ENCODE measurements at places on chromosomes 11 and 22. TPM values are rescaled to one million over a fixed set of nuclear protein-coding genes. Genes with fewer than 3 reads are reported as not detected.

The OR6A2 gene
- 0.35 TPM for total RNA-seq

The GAB4 gene
- total RNA-seq = not detected

The SPI1 gene
- total RNA-seq = 74.7 TPM

The TMEM121B gene
- total RNA-seq = 1.0 TPM

The C11orf97 gene
- total RNA-seq = not detected

The POU2AF2 gene
- not detected for total RNA-seq

The MMP1 gene
- total RNA-seq = 0.26 TPM

The SLC22A12 gene
- total RNA-seq = 0.29 TPM

The TMEM134 gene
- 43.2 TPM for total RNA-seq

The EIF3L gene
- 258 TPM for total RNA-seq

The NXPE2 gene
- total RNA-seq = not detected

The SMTNL1 gene
- not detected for total RNA-seq

The ACRV1 gene
- total RNA-seq = not detected

The MN1 gene
- total RNA-seq = 10.2 TPM

The HTR3A gene
- not detected for total RNA-seq

The SCGB1C1 gene
- not detected for total RNA-seq

The HPX gene
- 1.1 TPM for total RNA-seq

- DNase-seq = no peak
Measured at GRCh38 chr11:13343931-13344717, 66.5 kb downstream of the BMAL1 start.

- DNase-seq = peak; percentile 85
Measured at GRCh38 chr22:47444746-47445065, 682.3 kb downstream of the TBC1D22A start.

GRCh38 chr11:24667353-24667968 is 170.6 kb downstream of the LUZP2 start:
- DNase-seq = no peak

DNA sequence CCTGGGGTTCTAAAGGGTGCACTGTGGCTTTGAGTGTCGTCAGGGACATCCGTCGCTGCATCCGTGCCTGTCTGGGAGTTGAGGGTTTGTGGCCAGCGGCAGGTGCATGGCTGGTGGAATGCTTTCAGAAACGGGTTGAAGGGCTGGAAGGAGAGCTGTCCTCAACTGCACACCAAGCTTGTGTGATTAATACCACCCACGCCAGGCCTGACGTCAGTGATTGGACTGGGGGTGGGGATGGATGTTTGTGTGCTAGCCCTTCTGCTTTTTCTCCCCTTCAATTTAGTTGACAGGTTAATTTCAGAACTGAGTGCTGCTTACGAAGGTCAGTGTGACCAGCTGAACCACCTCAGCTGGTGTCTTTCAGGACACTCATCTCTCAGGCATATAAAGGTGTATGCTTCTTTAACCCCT is 3.2 kb upstream of the GAB2 start:
- DNase-seq = no peak

GRCh38 chr11:16871368-16871767 is 132.9 kb downstream of the C11orf58 start:
- no peak for DNase-seq

- no peak for DNase-seq
Measured at GRCh38 chr11:47154616-47155570, 21.8 kb downstream of the ARFGAP2 start.

DNA sequence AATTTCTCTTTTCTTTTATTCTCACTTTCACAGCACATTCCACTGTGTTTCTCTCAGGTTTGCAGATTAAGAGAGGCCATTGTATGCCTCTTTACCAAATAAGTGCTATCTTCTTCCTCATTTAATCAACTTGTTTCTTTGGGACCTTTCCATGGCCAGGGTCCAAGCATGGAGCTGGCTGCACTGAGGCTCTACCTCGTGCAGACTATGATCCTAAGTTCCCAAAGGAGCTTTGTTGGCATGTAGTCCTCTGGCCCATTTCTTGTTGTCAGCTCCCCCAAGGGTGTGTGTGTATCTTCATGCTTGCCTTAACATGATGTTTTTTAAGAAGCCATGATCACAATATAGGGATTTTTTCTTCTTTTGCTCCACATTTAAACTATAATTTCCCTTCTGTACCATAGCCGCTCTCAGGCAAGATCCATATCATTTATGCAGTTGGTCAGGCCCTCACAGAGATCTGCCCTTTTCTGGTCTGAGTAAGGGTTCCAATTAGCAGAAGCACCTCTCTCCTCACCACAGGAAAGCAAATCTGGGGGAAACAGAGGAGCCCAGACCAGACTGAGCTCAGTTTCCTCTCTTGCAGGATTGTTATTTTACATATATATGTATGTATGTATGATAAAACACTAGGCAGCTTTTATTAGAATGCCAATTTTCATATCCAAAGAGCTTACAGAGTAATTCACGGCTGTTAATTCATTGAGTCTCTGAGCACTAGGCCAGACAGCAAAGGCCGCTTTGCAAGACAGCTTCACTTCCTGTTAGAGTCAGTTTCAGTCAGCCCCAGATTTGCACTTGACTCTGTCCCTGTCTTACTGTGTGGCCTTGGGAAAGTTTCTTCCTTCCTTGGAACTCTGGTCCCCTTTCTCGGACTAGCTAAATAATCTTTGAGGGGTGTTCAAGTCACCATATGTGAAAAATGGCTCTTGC is 34.3 kb downstream of the CYB5R2 start:
- DNase-seq = no peak

DNA sequence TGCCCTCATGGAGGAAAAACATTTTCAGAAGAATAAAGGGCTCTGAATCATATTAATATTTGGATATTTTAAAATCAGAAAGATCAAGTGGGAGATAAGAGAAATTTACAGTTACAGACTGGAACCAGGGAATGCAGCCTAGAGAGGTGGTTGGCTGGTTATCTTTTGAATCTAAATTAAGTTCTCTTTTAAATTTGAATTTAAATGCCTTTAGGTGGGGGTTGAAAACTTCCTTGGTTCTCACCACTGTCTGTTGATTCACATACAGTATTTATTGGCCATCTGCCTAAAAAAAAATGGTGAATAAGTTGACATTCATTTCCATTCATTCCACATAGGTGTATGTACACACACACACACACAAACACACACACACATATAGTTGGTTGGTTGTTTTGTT is 35.7 kb upstream of the PTPRJ start:
- no peak for DNase-seq

- no peak for DNase-seq
Measured at GRCh38 chr11:125517116-125517770, 21.2 kb upstream of the FEZ1 start.

DNA sequence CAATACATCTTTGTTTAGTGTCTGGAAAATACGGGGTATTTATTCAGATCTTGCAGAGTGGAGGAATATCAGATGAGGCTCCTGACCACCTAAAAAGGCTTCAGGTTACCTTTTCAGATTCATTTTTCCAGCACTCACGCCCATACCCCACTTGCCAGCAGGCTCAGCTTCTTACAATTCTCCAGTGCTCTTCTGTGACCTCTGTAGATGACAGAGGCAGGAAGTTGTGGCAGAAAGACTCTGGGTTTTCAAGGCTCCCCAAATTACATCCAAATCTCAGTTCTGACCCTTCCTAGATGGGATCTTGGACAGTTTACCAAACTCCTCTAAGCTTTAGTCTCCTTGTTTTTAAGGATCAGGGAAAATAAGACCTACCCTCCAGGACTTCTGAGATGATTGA is 61.1 kb downstream of the SYTL2 start:
- DNase-seq = no peak

GRCh38 chr11:75541193-75542087 is 15.7 kb upstream of the GDPD5 start:
- no peak for DNase-seq

GRCh38 chr11:83287631-83288030 is 1.5 kb upstream of the CCDC90B start:
- no peak for DNase-seq

- no peak for DNase-seq
Measured at GRCh38 chr22:38730411-38730871, 24.7 kb downstream of the GTPBP1 start.

- DNase-seq = peak; percentile 77
Measured at GRCh38 chr11:117411736-117412135, 84.1 kb downstream of the CEP164 start.

GRCh38 chr11:3611976-3612678 is 29.7 kb downstream of the ART5 start:
- no peak for DNase-seq

GRCh38 chr22:38474003-38474607 is 6.2 kb downstream of the KDELR3 start:
- no peak for DNase-seq

GRCh38 chr11:15981292-15981691 is 375.1 kb downstream of the SOX6 start:
- no peak for DNase-seq

DNA sequence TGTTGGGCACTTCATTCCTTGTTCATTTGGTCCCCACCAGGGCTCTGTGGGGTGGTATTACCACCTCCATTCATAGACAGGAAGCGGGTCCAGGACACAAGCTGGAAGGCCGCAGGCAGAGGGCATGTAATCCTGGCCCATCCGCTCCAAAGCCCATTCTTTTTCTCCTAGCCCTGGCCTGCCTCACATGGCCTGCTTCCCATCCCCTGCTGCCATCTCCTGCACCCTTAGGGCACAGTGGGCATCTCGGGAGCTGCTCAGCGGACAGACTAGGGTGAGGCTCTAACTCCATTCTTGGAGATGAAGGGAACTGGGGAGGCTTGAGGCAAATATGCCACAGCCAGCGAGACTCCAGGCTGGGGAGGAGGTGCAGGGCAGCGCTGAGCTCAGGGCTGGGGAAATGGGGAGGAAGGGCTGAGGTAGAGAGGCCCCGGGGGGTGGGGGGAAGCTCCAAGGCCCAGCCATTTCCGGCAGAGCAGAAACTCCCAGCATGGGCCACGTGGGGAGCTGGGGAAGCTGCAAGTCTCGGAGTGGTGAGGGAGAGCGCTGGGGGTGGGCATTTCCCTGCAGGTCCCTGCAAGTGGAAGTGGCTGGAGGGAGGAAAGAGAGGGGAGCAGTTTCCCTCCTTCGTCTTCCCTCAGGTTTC is 14.3 kb upstream of the BCL9L start:
- DNase-seq = no peak

DNA sequence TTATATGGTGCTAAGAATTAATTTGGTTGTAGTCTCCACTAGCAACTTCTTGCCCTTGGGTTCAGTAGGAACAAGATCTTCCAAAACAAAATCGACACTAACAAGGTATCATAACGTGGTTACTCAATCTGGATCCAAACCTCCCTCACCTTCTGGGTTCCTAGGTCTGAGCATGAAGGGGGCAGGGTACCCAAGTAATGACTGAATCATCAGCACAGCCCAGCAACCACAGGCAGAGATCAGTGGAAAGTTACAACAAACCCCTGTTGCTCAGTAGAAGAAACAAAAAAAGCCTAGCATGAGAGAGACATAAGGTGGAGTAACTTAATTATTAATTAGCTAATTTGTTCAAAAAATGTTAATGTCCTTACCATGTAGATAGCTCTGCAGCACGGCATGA is 221.4 kb downstream of the BLID start:
- no peak for DNase-seq

GRCh38 chr11:26762089-26762488 is 40.2 kb upstream of the SLC5A12 start:
- DNase-seq = no peak

DNA sequence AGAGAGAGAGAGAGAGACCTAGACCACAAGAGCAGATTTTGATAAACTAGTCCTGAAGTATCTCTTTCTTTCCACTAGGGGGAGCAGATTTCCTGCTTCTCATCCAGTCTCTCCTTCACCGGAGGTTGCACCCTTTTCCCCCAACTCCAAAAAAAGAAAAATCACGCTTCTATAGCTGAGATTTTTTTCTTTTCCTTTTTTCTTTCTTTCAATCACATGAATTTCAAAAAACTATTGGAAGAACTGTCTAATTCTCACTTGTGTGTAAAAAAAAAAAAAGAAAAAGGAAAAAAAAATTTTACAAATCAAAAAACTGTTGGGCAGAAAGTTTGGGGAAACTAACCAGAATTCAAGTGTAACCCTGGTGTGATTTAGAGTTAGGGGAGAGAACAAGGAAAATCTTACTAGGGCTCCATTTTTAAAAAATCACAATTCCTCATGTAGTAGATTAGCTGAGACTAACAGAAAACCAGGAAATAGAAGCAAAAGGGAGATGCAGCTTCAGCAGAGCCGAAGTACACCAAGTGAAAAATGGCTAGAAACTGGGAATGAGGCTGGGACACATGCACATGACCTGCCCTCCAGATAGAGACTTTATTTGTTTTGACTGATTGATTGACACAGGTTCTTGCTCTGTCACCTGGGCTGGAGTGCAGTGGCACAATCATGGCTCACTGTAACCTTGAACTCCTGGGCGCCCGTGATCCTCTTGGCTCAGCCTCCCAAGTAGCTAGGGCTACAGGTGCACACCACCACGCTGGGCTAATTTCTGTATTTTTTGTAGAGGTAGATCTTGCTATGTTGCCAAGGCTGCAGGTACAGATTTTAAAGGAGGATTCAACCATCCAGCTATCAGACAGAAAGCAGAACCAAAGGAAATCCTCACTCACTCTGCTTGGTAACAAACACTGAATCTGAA is 27.1 kb downstream of the SDHD start:
- no peak for DNase-seq

GRCh38 chr11:44606472-44606871 is 41.0 kb downstream of the CD82 start:
- DNase-seq = no peak

GRCh38 chr22:27670701-27671412 is 130.7 kb downstream of the MN1 start:
- DNase-seq = no peak

GRCh38 chr11:46181387-46181786 is 60.1 kb upstream of the PHF21A start:
- no peak for DNase-seq

GRCh38 chr11:64605244-64605560 is 14.2 kb downstream of the SLC22A12 start:
- DNase-seq = no peak

DNA sequence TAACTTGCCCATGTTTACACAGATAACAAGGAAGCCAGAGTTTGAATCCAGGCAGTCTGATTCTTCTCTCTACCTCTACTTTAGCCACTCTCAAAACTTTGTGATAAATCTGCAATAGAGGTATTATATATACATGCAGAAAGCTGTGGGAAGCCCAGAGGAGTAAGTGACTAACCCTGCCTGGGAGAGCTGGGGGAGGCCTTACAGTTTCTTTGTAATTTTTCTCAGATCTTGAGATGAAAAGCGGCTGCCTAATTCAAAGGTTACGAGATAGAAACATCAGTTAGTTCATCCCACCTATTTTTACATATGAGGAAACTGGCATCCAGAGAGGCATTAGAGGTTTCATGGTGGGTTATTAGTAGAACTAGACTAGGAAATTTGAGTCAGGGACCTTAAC is 4.9 kb downstream of the STIM1 start:
- no peak for DNase-seq

- DNase-seq = no peak
Measured at GRCh38 chr11:78958444-78958843, 383.8 kb upstream of the NARS2 start.
